Gastrocnemius medialis (tissue), 4 donors: ENCODE measurements at places on chromosomes 5 and 9. TPM values are rescaled to one million over a fixed set of nuclear protein-coding genes. Genes with fewer than 3 reads are reported as not detected.

DNA sequence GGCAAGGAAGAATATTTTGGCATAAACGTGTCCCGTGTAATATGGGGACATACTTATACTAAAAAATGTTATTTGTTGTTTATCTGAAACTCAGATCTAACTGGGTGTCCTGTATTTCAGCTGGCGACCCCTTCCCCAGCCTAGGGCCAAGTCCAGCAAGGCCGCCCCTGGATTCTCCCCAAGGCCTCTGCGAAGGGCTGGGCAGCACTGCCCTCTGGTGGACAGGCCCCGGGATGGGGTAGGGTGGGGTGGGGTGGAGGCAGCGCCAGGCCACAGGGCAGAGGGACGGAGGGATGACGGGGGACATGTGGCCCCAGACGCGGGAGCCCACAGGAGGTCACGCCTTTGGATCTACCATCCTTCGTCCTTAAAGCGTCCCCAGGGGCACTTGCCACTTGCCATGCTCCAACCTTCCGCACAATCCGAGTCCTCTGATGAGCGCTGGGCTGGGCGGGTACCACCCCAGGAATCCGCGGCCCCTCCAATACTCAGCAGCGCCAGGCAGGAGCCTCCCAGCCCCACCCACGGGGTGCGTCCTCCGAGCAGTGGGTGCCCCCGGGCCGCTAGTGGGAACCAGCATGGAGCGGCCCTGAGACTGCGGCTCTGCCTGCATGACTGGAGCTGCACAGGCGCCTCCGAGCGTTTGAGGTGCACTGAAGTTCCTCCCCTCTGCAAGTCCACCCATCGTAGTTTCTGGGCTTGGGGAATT, 7.1 kb upstream of the AGPAT2 start:
- peak; percentile 46 for DNase-seq

SPATA31C1 gene
- not detected for total RNA-seq

DNA sequence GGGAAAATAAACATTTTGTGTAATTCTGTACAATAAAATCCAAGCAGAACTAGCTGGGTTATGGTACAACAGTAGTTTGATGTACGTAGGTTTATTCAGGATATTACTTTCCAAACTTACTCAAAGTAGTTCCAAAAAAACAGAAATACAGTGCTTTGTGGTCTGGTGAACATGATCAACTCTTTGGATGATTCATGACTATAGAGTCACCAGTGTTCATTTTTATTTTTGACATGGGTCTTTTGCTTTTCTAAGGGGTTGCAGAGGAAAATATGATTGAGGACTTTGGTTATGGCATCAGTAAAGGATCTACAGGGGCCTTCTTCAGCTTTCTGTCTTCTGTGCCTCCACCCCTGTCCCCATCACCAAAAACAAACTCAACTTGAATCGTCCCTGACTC, 127.2 kb downstream of the TLE4 start:
- DNase-seq, result no peak

DNA sequence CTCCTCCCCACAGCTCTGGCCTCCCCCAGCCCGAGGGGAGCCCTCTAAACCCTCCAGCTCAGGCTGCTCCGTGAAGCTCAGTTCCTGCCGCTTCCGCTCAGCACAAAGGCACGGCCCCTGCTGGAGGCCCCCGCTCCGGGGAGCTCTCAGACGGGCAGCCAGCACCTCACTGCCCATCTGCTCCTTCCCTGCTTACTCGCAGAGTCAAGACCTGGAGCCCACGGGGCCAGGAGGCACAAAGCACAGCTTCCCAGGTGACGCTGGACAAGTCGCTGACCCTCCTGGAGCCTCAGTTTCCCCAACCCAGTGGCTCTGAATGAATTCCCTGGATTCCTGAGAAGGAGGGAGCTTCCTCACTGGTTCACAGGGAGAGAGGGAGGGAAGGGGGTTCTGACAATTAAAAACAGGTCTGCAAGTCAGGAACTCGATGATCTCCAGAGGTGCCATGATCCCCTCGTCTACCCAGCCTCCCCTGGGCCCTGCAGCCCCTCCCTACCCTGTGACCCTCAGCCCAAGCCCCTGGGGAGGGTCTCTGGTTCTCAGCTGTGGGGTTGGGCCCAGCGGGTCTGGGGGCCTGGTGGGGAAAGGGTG, 36.2 kb downstream of the VAV2 start:
- DNase-seq, result no peak

PDCD1LG2 gene
- total RNA-seq, result 1.8 TPM

DNA sequence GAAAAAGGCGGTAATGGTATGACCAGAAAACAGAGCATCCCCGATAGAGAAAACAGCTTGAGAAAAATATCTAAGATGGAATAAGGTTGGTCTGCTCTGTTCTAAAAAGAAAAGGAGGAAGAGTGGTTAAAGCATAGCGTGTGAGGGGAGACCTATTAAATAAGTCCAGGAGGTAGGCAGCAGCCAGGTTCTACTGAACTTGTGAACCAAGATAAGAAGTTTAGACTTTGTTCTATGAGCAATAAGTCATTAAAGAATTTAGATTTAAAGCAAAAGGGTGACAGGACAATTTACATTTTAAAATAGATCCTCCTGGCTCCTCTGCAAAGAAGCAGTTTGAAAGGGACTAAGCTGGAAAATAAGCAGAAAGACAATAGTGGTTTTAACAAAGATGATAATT, 81.3 kb upstream of the COX7C start:
- DNase-seq, result no peak

GRCh38 chr5:5156471-5157082, 16.4 kb downstream of the ADAMTS16 start:
- no peak for DNase-seq

DNA sequence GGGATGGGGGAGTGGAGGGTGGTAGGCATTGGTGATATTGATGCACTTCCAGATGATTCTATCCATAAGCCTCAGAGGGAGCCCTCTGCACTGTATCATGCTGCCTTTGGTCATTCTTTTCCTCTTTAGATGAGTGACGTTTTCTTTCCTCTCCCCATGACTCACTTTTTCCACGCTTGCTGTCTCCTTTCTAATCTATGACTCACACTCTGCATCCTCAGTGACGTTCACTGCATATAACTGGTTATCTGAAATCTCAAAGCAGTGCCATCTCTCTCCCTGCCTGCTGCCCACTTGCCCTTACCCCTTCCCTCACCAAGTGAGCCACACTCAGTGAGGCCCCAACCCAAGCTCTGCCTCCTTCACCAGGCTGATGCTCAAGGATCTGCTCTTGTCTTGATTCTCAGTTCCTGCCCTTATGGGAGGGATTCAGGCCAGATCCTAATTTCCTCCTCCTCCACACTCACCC, 31.6 kb downstream of the PTGS1 start:
- no peak for DNase-seq

- no peak for DNase-seq
Observed at GRCh38 chr9:32992595-32993238, 8.7 kb downstream of the APTX start.

PRSS3 gene
- total RNA-seq, result not detected

FCN2 gene
- total RNA-seq, result not detected

MORN5 gene
- not detected for total RNA-seq

TAS2R1 gene
- total RNA-seq, result not detected

GRCh38 chr5:38330207-38330606, 71.8 kb downstream of the EGFLAM start:
- no peak for DNase-seq

GRCh38 chr5:122757285-122757684, 17.6 kb upstream of the SNX2 start:
- no peak for DNase-seq

DDX4 gene
- total RNA-seq, result not detected
